ENCODE measurements at places on chromosomes 4 and X.

DNA sequence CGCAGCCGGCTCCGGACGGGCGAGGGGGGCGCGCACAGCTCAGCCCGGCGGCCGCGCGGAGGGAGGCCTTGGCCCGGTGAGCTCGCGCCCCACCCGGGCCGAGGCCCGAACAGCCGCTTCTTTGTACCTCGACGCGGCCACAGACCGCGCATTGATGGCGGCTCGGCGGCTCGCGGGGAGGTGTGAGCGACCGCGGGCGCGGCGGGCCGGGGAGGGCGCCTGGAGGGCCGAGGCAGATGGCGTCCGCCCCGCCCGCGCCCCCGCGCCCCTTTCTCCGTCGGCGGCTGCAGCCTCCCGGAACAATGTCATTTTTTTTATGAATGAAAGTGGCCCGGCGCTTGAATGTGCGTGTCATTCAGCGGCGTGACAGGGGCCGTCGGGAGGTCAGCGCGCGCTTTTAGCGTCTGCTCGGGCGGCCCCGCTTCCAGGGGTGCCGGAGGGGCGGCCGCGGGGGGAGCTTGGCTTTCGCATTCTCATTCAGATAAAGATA, 1.8 kb downstream of the FGFR3 start:
- DNase-seq: no peak

- DNase-seq: peak; percentile 0
These were observed 105.6 kb downstream of the CNKSR2 start for GRCh38 chrX:21479695-21480270.

GRCh38 chr4:61527888-61528287, 327.8 kb downstream of the ADGRL3 start:
- no peak for DNase-seq

GRCh38 chr4:53141308-53141707, 224.6 kb downstream of the SCFD2 start:
- DNase-seq: no peak

DNA sequence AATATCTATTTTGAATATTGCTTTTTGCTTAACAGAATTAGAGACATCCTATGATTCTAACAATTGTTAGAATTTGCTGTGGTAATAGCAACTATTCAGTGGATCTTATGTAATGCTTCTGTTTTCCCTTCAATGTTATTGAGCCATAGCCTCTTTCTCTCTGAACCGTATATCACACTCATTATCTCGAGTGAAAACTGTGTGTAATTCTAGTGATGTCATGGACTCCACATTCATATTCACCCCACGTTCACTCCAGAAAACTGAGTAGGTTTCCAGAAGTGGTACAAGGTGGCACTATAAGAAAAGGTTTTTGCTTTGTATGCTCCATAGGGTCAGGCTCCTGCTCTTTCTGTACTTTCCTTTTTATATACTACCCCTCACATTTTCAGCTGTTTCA, 534.3 kb upstream of the PABPC4L start:
- no peak for DNase-seq

GRCh38 chr4:159240687-159241086, 137.8 kb downstream of the RAPGEF2 start:
- DNase-seq: no peak

DNA sequence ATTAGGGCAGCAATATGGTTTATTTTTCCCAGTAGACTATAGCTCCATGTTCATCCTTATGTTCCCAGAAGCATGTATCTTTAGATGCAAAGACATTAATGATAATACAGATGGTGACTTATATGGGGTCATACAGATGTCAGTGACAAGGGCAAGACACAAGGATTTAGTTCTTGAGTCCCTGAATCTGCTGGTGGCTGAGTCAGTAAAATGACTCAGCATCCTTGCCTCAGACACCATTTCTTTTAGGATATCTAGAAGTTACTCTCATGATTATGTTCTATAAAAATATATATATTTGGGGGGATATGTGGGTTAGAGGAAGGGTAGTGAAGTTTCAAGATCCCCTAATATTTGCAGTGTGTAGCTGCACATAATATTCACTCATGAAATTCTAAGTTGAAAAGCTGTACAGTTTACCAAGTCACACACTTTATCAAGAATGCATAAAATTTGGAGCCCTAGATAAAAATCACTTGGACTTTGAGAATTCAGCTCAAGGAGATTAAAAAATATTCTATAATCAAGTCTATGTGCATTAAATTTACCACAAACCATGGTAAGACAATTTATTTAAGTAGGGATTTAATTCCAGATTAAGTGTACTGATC, 101.9 kb downstream of the LNX1 start:
- peak; percentile 15 for DNase-seq

DNA sequence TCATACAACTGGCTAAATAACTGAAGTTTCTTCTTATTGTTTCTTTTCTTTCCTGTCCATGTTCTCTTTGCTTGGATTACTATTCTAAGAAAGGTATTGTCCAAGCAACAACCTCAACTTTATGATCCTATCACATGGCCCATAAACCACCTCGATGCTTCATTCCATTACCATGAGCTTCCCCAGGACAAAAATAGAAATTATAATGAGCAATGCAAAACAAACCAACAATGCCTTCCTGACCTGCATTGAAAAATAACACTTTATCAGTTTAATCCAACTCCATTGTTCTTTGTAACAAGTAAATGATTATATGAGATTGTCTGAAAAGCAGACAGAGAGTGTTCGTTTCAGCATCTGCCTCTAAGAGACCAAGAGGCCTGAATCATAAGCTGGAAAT, 148.8 kb downstream of the HS6ST2 start:
- DNase-seq: no peak

GRCh38 chr4:87499403-87500091, 29.6 kb downstream of the SPARCL1 start:
- DNase-seq: no peak

DNA sequence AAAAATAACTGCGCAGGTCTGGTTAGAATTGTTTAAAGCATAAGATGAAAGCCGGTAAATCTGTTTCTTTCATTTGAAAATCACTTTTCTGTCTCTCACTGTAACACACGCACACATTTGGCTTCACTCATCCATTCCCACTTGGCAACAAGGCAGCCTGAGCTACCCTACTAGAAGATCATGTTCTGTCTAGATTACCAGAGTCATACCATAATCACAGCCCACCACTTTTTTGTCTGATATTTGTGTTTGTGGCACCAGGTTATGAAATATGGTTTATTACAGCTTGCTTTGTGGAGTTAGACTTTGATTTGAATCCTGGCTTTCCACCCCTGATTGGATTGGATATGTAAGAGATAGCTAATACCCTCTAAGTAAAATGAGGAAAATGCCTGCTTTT, 2.2 kb downstream of the USO1 start:
- DNase-seq: no peak

DNA sequence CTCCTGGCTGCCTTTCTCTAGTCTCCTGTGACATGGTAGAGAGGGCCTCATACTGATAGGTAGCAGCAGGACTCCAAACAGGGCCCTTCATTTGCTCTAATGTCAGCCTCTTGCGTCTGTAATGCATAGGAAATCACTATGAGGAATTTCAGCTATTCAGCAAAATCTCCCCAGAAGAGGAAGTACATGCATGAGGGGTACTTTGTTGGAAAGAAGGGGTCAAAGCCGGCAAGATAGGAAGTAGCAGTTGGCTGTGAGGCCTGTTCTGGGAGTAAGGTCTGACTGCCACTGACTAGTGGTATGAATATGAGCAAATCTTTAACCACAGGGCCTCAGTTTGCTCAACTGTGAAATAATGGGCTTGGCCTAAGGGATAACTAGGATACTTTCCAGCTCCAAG, 283.2 kb downstream of the ARHGAP10 start:
- no peak for DNase-seq

DNA sequence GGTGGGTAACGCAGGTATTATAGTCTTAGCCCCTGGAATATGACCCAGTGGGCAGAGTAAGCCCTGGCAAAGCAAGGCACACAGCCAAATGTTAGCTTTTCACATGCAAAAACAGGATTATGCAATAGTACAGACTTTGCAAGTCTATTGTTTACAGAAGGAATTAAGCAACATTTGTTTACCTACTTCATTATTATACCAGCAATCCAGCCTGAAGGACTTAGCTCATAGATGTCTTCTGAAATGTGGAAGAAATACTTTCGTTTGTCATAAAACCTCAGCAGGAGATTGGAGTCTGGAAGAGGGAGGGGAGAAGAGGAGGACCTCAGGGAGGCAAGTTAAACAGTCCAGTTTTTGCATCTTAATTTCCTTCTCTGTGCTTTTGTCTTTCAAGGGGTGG, 226.7 kb upstream of the CENPE start:
- DNase-seq: peak; percentile 10

DNA sequence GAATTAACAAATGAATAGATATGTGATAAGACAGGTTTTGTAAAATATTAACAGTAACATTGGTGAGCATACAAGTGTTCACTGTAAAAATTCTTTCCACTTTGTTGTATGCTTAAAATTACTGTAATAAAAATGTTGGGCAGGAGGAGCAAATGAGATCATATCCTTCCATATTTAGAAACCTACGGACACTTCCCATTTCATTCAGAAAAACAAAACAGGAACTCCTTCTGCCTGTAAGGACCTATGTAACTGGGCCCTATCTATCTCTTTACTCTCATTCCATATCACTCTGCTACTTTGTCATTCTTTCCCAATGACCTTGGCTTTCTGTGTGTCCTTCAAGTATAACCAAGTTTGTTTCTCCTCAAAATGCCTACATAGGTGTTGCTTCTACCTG, 53.7 kb upstream of the SLC39A8 start:
- DNase-seq: no peak

GRCh38 chr4:23456864-23457263, 433.0 kb downstream of the PPARGC1A start:
- DNase-seq: no peak

DNA sequence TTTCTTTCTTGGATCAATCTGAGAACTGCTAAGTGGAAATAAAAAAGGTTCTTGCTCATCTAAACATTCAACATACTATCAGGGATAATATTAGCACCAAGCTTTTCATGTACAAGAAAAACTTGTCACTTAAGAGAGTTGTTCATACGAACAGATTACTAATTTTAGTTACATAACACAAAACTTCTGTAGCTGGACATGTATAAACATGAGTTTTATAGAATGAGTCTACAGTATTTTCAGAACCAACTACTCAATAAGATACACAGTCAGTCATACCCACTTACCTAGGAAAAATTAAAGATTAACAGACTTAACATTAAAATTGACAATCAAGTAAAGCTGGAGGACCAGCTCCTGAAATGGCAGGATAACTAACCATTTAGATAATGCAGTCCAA, 540.1 kb upstream of the FAM241A start:
- peak; percentile 1 for DNase-seq

DNA sequence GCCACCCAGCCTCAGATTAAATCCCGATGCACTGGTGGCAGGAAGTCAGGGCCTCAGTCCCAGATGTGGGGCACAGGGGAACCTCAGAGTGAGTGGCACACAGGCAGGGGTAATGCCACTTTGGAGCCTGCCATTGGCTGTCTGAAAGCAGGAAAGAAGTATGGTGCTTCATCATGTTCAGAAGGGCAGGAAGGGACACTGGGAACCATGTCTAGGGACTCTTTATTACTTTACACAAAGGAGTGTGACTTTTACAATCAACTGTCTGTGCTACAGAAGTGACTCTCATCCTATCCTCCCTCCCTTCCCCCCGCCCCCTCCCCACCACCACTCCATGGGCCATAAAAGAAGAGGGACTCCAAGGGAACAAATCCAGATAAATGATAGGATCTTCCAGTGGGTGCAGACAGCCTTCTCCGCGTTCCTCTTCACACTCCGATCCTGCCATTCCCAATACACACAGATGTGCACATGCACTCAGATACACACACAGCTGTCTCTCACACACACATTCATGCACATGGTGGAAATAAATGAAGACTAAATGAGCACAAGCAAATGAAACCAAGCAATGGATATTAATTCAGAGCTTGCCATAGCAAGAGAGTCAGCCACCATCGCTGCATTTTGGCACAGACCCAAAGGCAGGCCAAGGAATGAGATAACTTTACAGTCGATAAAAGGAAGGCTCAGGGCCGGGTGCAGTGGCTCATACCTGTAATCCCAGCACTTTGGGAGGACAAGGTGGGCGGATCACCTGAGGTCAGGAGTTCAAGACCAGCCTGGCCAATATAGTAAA, 2.5 kb upstream of the TMEM154 start:
- no peak for DNase-seq

DNA sequence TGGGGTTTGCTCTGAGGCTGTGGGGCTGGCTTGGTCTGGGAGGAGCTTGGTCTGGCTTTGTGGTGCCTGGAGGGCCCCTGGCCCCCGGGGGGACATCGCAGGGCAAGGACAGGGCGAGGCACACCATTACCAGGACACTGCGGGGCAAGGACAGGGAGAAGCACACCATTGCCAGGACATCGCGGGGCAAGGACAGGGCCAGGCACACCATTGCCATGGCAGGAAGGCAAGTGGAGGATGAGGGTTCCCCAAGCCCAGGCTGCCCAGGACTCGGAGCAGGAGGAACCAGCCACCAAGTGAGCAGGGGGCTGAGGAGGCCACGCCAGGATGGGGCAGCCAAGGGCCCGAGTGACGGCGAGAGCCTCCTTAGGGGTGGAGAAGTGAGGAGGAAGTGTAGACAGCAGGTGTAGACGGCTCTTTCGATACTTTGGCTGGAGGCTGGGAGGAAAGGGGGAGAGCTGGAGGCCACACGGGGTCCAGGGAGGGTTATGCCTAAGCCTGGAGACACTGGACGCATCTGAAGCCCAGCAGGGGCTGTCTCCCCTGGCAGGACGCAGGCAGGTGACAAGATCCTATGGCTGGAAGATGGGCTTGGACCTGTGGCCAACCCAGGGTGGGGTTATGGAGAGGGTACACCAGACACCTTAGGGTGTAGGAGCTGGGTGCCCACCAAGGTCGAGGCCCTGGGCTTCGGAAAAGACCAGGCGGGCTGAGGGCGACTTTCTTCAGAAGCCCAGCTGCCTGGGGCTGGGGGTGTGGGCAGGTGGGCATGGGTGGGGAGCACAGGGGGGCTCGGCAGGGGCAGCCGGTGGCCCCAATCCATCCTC, 7.3 kb downstream of the NKX1-1 start:
- no peak for DNase-seq

DNA sequence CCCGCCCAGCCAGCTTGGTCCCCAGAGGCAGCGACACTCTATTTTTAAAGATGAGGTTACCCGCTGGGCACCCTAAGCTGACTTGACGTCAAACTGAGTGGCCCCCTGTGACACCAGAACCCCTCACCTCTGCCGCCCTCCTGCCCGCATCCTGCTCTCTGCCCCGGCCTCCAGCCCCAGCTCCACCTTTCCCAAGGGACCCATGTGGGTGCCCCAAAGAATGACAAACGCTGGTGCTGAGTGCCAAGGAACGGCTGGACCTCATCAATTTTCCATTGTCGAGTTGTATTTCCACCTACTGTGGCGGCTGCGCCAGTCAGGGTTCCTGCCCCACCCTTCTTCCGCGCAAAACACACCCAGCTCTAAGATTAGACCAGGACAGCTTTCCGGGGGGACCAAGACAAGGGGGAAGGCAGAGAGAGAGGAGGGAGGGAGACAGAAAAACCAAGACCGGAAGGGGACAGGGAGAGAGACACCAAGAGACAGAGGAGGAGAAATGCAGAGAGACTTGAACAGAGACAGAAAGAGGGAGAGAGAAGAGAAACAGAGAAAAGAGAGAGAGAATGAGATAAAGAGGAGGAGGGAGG, 2.0 kb downstream of the PRKX start:
- no peak for DNase-seq

All from RWPE1 (cell line).